Activated effector memory CD4-positive, alpha-beta T cell treated with Interleukin-2 at 50 U/mL for 16 hours (primary cell): ENCODE measurements at places on chromosomes 3 and 15.

DNA sequence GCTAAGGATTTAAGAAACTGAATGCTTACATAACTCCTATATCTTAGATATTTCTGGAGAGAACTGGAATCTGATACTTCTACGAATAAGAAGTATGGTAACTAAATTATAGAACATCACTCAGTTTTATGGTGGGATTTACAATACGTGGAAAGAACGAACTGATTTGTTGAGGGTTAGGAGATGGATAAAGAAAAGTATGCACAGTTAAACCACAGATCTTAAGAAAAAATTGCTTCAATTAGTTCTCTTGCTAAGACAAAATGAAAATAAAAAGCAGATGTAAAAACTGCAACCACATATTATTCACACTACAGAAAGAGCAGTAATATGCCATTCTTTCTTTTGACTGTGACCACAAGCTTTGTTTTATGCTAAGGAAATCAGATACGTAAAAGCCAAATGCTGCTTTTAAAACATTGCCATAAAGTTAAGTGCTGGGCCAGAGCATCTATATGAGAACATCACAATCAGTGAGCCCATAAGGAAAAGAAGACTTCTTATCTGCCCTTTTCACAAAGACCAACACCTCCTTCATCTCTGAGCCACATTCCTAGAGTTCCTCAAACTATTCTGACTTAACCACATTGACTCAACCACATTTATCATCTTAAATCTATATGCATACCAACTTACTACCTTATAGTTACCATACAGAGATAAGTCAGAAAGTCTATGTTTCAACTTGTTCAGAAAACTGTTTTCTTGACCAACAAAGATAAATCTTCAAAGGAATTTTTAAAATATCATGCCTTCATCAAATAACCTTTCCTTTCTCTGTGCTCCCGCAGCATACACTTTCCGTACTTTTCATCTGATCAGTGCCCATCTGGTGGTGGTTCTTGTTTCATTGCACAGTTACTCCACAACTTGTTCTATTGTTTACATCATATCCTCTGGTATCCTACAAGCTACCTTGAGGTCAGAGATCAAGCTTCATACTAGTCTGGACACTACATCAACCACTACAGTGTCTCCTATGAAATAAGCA, 61.7 kb downstream of the FSIP1 start:
- no peak for DNase-seq

DNA sequence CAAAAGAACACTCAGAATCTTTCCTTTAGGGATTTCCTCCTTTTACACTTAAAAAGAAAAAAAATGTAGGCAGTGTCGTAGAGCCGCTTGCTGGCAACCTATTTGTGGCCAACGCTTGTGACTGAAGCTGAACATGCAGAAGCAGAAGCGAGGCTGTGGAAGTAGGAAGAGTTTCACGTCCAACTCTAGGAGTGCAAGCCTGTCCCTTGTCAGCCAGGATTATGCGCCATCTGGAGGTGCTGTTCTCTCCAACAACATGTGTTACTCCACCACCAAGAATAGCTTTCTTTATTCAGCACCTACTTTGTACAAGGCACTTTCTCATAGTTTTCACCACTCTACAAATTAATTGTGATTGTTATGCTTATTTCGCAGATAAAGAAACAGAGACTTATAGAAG, 223.2 kb upstream of the LMCD1 start:
- no peak for DNase-seq

- DNase-seq: no peak
Observed at GRCh38 chr3:158260392-158260791, 150.5 kb downstream of the RSRC1 start.

- no peak for DNase-seq
Observed at GRCh38 chr3:185207931-185208746, 45.7 kb downstream of the EHHADH start.

DNA sequence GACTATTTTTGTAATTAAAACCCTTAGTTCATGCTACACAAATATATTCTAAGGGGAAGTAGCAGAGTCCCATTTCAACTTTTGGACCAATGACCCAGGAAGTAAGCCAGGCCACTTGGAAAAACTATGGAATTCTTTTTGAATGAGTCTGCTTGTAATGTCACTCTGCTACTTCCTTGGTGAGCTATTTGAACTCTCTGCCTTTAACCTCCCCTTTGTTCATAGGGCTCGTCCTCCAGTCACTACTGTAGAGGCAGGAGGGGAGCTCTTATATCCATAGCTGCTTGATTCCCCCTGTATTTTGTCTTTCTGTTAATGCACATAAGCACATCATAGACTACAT, 119.6 kb downstream of the UACA start:
- no peak for DNase-seq

- no peak for DNase-seq
Observed at GRCh38 chr3:139953131-139953910, 18.3 kb downstream of the CLSTN2 start.

- no peak for DNase-seq
Observed at GRCh38 chr15:69926006-69926405, 171.7 kb downstream of the TLE3 start.

- DNase-seq: no peak
Observed at GRCh38 chr3:154872074-154872473, 208.0 kb upstream of the MME start.

- DNase-seq: no peak
Observed at GRCh38 chr15:71779073-71779797, 31.1 kb upstream of the NR2E3 start.

DNA sequence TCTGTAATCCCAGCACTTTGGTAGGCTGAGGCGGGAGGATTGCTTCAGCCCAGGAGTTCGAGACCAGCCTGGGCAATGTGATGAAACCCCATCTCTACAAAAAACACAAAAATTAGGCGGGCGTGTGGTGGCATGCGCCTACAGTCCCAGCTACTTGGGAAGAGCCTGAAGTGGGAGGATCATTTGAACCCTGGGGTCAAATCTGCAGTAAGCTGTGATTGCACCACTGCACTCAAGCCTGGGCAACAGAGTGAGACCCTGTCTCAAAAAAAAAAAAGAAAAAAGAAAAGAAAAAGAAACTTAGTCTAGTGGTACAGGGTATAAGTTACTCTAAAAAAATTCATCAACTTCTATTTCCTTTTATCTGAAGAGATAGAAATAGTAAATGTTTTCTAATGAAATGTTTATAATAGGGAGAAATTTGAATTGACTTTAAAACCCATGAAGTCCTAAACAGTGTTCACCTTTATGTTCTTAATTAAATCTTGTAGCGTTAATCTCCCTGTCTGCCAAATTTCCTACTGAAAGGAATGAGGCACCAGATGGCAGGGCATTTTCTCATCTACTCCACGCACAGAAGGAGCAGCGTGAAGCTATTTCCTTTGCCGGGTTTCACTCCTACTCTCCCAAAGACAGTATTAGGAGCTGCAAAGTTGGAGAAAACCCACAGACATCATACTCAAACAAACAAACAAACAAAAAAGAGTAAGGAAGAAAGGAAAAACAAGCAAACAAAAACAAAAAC, 1.9 kb downstream of the PCLAF start:
- no peak for DNase-seq

- DNase-seq: peak; percentile 22
Observed at GRCh38 chr3:57227930-57228751, 612 bp downstream of the APPL1 start.

GRCh38 chr3:4421121-4421520, 45.9 kb downstream of the SUMF1 start:
- no peak for DNase-seq
